ENCODE measurements at places on chromosomes 3 and 15.
A peak's percentile ranks its signal among the peaks of the same experiment; 100 is the strongest.

DNA sequence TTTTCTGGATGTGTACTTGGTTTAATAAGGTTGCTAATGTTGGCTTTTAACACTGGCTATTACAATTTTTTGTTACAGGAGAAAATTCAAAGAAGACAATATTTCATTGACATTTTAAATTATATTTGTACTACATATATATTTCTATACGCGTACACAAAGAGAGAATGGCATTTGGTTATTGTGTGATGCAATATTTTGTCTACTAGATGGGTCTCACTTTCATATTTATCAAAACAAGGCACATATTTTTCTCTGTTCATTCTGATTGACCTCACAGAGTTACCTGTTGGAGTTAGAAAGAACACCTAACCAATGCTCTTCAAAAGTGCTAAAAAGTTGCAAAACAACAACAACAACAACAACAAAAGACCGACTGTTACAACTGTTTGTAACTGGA lies 50.2 kb upstream of the VGLL3 start:
- no peak for DNase-seq

GRCh38 chr3:12679468-12679867 lies 15.6 kb upstream of the RAF1 start:
- no peak for DNase-seq

DNA sequence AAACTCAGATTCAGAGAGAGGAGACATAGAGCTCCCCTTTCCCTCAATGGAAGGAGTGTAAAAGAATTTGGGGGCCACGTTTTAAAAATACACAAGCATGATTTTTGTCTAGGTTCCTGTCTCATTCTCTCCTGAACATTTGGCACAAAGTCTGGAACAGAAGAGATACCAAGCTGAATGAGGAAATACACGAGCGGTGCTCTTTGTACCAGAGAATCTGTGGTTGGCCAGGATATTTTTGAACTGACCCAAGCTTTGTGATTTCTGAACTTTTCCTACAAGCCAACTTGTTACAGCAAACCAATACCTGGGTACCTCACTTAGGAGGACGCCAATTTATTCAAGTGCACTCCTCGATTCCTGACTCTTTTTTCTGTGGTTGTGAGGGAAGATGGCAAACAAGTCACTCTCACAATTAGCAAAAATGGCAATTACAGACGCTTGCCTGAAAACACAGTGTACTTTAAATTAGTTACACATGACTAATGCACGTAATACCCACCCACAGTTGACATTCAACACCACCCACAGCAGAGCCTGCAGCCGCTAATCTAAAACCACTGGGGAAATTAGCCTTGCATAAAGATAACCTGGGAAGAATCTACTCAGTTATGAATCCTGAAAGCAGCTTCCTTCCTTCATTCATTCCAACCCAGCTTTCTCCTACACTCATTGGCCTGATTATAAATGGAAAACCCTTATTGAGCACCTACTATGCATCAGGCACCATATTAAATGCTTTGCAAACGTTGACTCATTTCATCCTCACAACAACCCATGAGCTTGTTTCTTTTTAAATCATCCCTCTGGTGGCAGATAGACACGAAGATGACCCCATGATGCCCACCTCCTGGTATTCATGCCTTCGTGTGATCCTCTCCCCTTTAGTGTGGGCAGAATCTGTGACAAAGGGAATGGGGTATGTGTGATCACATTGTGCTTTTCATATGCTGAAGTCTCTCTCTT lies 293.5 kb downstream of the KBTBD8 start:
- no peak for DNase-seq

DNA sequence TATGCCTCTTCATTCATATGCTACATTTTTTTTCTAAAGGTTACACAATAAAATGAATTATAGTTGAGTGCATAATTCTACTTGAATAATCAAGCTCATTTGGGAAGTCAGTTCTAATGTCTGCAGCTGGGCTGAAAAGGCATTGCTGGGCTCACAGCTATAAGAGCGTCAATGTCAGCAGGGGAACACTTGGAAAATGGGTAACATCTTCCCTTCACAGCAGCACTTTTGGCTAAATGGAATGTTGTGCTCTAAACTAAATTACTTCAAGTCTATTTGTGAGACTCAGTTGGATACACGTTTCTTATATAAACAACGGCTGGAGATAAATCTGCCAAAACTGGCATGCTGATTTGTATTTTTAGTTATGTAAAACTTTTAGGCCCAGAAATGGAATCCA lies 357.8 kb downstream of the TBL1XR1 start:
- no peak for DNase-seq

GRCh38 chr15:36208868-36209582 lies 370.4 kb upstream of the CDIN1 start:
- no peak for DNase-seq

DNA sequence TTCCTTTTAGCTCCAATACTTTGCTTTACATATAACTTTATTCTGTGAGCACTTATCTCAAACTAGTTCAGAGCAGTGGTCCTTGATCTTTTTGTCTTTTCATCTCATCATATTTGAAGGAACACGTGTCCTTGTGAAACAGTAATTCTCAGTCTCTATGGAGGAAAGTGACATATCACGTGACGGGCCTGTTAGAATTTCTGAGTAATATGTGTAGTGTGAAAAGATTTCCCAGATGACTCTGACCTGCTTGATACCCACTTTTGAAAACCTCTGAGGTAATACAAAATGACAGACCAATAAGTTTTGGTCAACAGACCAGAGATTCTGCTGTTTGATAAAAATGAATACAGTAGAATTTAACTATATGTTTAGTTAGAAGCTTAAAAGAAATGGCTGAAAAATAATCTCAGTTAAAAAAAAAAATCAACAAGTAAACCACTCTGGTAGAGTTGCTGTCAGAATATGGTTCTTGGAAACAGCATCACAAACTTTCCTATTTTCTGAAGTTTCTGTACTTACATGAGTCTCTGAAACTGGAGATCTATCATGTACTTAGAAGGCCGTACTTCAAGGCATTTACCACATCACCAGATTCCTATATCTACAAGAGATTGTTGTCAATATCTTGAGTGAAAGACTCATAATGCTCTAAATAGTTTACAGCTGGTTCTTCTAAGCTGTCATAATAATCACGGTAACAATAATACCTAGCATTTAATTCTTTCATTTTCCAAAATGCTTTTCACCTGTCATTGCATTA lies 590.2 kb upstream of the TBL1XR1 start:
- DNase-seq = peak; percentile 29

GRCh38 chr3:29655015-29655747 lies 374.3 kb downstream of the RBMS3 start:
- DNase-seq = no peak

DNA sequence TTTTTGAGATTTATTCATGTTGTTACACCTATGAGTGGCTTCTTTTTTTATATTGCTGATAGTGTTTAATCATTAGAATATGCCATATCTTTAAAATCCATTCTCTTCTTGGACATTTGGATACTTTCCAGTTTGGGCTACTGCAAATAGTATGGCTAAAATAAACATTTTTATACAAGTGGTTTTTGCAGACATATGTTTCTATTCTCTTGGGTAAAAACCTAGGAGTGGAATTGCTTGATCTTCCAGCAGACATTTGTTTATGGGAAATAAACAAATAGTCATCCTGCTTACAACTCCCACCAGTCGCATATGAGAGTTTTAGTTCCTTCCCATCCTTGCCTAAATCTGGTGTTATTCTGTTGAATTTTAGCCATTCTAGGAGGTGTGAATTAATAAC lies 193.1 kb downstream of the ALCAM start:
- DNase-seq = no peak

DNA sequence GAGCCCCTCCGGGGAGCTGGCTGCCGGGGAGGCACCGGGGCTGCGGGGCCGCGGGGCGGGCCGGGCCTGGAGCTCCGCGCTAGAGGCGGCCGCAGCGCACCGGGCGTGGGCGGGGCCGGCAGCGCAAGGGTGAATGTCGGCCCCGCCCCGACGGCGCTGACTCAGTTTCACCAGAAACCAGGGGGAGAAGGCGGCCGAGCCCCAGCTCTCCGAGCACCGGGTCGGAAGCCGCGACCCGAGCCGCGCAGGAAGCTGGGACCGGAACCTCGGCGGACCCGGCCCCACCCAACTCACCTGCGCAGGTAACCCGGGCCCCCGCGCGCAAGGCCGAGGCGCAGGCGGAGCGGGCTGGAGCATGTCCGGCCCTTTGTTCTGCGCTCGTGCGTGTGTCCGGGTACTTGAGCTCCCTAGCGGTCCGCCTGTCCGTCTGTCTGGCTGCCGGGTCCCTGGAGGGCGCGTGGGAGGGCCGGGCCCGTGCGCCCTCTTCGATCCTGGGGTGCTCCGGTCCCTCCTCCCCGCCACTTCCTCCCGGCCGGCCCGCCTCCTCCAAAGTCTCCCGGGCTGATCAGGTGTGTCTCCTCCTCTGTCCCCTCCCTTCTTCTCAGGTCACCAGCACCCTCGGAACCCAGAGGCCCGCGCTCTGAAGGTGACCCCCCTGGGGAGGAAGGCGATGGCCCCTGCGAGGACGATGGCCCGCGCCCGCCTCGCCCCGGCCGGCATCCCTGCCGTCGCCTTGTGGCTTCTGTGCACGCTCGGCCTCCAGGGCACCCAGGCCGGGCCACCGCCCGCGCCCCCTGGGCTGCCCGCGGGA lies at the start of gene SPINT1:
TSS of gene SPINT1 (plus strand) at position 164 of the 811 bp plus-strand sequence. CDS start at position 671, 507 bp downstream.
- no peak for DNase-seq

DNA sequence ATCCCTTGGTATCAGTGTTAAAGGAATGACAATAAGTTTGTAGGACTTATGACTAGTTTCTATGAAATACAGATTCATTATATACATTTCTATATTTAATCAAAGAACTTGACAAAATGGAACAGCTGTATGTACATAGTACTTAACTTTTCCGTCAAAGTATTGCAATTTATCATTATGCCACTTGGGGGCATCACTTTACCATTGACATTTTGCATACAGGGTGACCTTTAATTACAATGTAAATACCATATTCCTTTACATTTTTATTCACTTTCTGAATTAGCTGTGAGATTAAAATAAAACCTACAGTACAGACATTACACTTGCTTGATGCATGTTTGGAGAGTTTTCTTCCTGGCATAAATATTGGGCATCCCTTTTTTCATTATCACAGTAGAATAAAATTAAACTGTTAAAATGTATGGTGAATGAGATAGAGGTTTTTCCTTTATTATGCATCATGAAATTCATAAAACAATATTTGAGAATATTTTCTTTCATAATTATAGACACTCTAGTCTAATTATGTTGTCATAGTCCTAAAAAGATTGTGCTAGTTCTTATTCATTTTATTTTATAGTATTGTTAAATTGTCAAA lies 6.9 kb downstream of the NEK11 start:
- DNase-seq = no peak

GRCh38 chr15:70344666-70345065 lies 246.9 kb upstream of the TLE3 start:
- DNase-seq = no peak
